ENCODE measurements at places on chromosomes 1 and 21.

- no peak for DNase-seq
Measured at GRCh38 chr1:245654460-245655050, 499.8 kb downstream of the KIF26B start.

DNA sequence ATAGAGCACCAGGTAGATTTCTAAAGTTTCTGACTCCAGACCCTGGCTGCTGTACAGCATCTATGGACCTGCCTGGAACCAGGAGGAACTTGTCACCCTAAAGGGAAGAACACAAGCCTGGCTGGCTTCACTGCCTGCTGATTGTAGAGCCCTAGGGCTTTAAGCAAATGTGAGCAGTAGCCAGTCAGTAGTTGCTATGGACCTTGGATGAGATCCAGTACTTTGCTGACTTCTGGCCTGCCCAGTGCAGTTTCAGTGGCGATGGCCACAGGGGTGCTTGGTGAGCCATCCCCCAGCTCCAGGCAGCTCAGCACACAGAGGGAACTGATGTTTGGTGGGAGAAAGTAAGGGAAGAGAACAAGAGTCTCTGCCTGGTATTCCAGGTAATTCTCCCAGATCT, 68.4 kb downstream of the ATP6V1G3 start:
- DNase-seq, result no peak

DNA sequence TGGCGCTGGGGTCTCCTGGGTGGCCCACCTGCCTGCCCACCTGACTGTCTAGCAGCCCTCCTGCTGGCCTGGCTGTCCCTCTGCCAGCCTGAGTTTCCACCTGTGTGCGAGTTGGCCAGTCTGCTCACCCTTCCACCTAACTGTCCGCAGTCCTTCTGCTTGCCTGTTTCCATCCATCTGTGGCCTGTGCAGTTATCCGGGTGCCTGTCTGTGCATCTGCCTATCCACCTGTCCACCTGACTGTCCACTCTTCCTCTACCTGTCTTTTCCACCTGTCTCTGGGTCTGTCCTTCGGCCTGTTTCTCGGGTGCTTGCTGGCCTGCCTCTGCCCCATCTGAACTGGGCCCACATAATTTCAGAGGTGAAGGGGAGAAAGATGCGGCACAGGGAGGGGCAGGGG, 1.9 kb downstream of the KCNQ4 start:
- no peak for DNase-seq

GRCh38 chr1:14599800-14600199, 1.3 kb downstream of the KAZN start:
- DNase-seq, result no peak

DNA sequence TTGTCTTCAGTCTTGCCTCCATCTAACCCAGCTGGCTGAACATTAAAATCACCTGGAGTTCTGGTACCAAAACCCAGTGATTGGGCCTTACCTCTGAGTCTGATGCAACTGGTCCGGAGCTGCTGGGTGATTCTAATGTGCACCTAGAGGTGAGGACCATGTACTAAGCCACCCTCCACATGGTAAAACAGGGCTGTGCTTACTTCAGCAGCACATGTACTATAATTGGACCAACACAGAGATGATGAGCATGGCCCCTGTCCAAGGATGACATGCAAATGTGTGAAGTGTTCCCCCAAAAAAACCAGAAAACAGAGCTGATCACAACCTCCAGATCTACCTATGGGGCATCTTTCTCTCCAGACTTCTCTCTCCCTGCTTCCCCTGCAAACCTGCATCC, 37.0 kb downstream of the ELK4 start:
- no peak for DNase-seq

DNA sequence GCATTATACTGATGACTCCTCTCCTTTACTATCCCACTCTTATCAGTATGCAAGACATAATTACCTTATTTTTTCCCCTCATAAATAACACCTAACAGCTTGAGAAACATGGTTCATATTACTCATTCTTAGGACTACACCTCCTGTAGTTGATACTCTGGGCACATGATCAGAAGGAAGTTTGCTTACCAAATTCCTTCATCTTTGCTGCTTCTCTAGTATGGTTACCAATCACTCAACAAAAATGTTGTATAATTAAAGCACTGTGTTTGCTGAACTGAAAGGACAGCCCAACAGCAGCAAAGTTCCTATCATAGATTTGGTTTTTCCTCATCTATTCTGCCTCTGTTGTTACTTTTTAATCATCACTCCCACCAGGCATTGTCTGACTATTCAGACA, 586.3 kb downstream of the LRRIQ3 start:
- no peak for DNase-seq

DNA sequence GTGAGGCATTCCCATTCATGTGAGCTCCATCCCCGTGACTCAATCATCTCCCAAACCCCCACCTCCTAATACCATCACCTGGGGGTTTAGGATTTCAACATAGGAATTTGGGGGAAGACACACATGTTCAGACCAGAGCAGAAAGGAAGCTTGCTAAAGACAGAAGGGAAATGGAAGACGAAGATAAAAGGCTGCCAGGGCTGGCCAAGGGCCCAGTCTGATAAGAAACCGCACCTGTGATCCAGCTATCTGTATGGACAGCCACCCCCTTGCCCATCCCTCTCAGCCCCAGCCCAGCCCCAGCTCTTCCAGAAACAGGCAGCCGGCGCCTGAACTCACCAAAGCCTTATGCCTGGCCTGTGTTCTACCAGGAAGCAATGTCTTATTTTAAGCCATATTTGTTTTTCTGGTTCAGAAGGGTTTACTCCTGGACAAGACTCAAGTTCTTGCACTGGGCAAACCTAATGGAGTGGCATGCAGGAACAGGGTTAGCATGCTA, 198.4 kb upstream of the VAMP3 start:
- no peak for DNase-seq

GRCh38 chr1:32861904-32862695, 8.6 kb downstream of the FNDC5 start:
- no peak for DNase-seq
